ENCODE measurements at places on chromosomes 4 and X. TPM values are rescaled to one million over a fixed set of nuclear protein-coding genes. Genes with fewer than 3 reads are reported as not detected.

Gene PRRG3
- total RNA-seq: not detected

Gene NEUROG2
- total RNA-seq: not detected

Gene PABPC4L
- total RNA-seq: not detected

Gene NOA1
- 13.6 TPM for total RNA-seq

DNA sequence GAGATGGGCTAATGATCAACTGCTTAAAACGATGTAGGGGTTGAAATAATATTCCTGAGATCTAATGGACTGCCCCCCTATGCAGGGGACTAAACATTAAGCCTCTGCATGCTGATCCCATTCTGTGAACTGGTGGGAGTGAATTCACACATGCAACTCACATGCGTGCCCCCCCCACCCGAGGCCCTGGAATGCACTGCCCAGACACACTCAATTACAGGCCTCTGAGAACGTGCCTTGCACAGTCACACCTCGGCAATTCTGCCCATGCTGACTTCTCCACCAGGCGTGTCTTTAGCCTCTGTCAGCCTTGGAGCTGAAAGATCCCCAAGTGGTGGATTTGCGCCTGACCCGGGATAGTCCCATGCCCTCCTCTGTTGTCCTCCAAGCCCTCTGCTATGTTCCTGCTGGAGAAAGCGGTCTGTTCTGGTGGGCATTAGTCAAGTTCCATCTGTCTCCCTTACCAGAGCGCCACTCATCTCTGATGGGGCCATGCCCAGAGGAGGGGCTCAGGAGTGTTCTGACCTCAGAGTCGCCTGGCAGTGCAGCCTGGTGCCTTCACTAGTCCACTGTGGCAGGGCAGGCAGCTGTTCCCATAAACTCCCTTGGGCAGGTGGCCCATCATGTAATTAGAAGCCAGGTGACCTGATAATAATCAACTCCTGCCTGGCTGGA, 86.5 kb downstream of the DRD5 start:
- H3K27me3 ChIP-seq: no peaks in the 10 kb centered on the region
- no peak overlapping the region for H3K27ac ChIP-seq
- no peak overlapping the region for H3K4me3 ChIP-seq
- no peak for DNase-seq
- no peaks in the 10 kb centered on the region for H3K36me3 ChIP-seq

DNA sequence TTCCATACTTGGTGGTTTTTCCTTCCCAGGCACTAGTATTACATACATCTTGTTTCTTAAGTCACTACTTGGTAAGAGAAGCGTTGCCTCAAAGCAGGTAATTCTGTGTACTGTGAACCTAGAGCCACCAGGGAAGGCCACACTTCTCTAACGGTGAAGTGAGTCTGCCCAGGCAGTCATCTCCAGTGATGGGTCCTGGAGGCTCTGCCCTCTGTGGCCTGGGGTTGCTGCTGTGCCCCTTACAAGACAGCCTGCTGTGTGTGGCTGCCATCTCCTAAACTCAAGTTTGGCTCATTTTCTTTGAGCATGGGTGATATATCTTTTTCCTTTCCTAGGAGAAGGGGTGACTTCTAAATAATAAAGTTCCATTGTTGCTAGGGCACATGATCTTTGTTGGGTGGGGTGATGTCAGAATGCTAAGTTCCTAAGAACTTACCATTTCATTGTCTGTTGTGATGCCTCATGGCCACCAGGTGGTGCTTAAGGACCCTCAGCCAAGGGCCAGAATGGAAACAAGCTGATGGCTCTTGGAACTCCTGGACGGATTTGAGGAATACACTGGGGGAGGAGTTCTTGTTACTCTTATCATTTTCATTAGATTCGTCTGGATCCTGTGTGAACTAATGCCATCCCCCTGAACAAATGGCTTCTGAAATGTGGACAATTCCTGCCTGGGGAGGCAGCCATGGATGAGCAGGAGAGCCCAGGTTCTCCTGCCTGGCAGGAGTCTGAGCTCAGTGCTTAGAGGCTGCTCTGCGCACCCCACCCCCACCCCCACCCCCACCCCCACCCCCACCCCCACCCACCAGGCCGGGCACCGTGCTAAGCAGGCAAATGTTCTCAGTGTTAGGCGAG, 41.1 kb upstream of the WDR1 start:
- H3K36me3 ChIP-seq: no peaks in the 10 kb centered on the region
- no peaks in the 10 kb centered on the region for H3K27me3 ChIP-seq
- H3K4me1 ChIP-seq: peaks cover 39% of the 10 kb centered on the region

Measured in naive thymus-derived CD4-positive, alpha-beta T cell (primary cell).